C1 segment of cervical spinal cord (tissue), 14 donors: ENCODE measurements at places on chromosomes 6 and 20.

DNA sequence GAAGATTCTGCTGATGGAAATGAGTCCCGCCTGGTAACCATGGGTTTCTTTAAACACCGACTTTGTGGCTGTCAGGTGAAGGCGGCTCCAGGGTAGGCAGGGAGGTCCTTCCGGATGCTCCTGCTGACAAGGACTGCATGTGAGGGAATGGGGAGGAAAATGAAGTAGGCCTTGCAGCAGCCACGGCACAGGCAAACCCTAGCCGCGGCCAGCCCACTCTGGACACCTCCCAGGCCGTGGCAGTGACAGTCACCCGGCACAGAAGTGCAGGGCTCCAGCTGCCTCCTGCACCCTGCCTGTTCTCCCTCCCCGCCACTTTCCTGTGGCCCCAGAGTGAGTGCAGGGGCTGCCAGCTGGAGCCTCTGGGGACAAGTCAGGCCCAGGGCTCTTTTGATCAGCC lies 21.0 kb downstream of the BPIFB1 start:
- no peak for DNase-seq

GRCh38 chr20:38063911-38064530 lies 30.5 kb downstream of the RPRD1B start:
- no peak for DNase-seq

DNA sequence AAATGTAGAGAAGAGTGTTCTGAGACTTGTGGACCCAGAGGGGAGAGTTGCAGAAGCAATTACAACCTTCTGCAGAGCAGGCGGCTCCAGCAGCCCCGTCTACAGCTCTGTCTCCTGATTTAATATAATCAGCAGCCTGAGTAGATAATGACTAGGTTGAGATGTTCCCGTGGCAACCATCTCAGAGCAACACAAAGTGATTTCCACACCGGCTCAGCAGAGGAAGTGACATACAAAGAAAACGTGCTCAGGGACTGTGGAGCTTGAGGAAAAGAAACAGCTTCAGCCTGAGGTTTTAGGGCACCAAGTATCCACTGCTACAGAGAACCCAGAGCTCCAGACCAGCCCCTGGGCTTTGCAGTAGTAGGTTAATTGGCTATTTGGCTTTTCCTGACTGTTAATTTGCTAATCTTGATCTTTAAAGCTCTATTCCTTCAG lies 136.4 kb downstream of the MTFR2 start:
- no peak for DNase-seq

DNA sequence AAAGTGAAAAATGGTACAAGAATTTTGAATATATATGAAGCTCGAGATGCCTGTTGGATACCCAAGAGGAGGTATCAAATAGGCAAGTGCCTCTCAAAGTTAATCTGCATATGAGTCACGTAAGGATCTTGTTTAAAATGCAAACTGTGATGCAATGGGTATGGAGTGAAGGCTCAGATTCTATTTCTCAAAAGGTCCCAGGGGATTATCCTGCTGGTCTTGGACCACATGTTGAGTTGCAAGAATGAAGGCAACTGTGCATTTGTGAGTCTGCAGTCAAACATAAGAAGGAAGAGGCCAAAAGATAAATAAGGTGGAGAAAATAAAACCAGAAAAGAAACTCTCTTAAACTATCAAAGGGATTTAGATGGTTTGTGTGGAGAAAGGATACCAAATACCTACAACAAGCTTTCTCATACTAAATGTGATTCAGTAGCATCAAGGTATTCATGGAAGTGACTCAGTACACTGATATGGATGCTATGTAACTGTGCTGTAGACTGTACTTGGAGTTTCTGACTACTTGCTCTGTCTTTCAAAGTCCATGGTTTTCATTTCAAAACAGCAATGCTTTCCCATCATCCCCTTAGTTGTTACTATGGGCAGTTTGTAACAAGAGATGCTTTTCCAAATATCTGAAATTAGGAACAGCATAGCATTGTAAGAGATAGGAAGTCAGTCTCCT lies 106.3 kb downstream of the GFRAL start:
- no peak for DNase-seq

DNA sequence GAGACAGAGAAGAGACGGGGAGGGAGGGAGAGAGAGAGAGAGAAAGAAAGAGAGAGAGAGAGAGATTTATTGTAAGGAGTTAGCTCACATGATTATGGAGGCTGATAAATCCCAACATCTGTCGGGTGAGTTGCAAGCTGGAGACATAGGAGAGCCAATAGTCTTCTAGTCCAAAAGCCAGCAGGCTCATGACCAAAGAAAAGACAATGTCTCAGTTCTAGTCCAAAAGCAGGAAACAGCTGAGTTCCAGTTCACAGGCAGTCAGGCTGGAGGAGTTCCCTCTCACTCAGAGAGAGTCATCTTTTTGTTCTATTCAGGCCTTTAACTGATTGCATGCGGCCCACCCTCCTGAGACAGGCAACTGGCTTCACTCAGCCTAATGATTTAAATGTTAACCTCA lies 416.6 kb downstream of the PREX1 start:
- DNase-seq = no peak

GRCh38 chr6:134267917-134268361 lies 50.0 kb downstream of the SGK1 start:
- DNase-seq = no peak

DNA sequence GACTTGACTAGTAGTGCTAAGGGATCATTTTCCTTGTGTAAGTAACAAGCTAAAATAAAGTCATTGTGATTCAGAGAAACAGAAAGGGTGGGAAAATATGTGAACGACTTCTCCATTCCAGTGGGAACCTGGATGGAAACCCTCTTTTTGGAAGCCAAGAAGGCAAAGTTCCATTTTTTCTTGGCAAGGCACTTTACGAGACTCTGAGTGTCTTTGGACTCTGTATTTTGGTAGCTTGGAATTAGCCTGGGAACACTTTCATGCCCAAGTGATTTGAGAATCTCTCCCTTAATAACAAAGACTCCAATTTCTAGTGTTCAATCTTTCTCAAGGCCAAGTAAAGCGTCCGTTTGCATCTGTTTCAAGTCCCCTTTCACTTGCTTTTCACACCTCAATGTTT lies 100.5 kb upstream of the SASH1 start:
- DNase-seq = no peak

- DNase-seq = no peak
Measured at GRCh38 chr6:156883497-156884252, 106.5 kb downstream of the ARID1B start.

GRCh38 chr6:149979293-149979692 lies 15.6 kb downstream of the ULBP1 start:
- DNase-seq = no peak

DNA sequence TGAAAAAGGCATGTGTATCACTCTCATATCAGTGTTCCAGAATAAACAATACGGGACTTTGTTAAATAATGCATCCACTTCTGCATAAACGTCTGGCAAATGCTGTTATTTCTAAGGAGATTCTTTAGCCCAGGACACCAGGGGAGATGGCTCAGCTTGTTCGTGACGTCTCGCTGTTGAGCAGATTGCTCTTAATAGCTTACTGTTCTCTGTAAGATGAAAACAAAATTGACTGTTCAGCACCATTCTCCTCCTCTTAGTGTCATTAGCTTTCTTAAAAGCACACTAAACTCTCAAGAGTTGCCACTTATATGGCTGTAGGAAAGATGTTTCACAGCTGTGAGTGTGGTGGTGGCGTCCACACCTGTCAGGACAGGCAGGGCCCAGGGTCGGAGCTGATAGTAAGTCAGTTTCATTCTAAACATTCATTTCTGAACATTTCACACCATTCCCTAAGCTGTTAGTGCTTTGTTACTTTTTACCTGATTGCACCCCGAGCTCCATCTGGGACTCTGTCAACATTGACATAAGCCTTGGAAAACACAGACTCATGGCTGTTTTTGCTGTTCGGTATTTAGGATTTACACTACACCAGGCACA lies 132.1 kb downstream of the ZDHHC14 start:
- DNase-seq = peak; percentile 64

GRCh38 chr20:36544134-36545018 lies 3.1 kb downstream of the MYL9 start:
- no peak for DNase-seq

GRCh38 chr6:136593748-136594490 lies 43.7 kb upstream of the MAP7 start:
- DNase-seq = no peak
